ENCODE measurements at places on chromosomes 5 and 9. TPM values are rescaled to one million over a fixed set of nuclear protein-coding genes. Genes with fewer than 3 reads are reported as not detected.

The PITX1 gene
- total RNA-seq: 8.3 TPM

The MAP1B gene
- 164 TPM for total RNA-seq

The PHYHD1 gene
- total RNA-seq: 7.6 TPM

The UGT3A2 gene
- under 0.01 TPM for total RNA-seq

The FBP2 gene
- not detected for total RNA-seq

Measured in osteoblast (primary cell).